Fibroblast of lung (primary cell): ENCODE measurements at places on chromosomes 5 and 9. TPM values are rescaled to one million over a fixed set of nuclear protein-coding genes. Genes with fewer than 3 reads are reported as not detected.

- H3K4me3 ChIP-seq = no peak overlapping the region
- H3K27me3 ChIP-seq = no peaks in the 10 kb centered on the region
- DNase-seq = peak; percentile 38
- H3K27ac ChIP-seq = no peak overlapping the region
Measured at GRCh38 chr9:79060766-79061165, 511.0 kb upstream of the TLE4 start.

DNA sequence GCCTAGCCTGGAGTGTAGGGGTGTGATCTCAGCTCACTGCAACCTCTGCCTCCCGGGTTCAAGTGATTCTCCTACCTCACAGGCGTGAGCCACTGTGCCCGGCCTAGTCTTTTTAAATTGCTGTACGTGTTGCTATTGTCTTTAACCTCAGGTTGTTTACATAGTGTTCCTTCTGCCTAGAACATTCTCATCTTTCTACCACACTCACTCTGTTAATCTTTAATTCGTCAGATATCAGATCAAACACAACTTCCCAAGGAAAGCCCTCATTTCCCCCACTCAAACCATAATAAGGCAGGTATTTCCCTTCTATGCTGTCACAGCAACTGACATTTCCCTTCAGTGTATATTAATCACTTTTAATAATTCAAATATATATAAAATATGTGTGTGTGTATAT, 1310.0 kb upstream of the C9orf72 start:
- H3K27me3 ChIP-seq = no peaks in the 10 kb centered on the region
- no peak overlapping the region for H3K4me3 ChIP-seq
- H3K36me3 ChIP-seq = no peaks in the 10 kb centered on the region
- H3K4me1 ChIP-seq = no peaks in the 10 kb centered on the region
- H3K27ac ChIP-seq = no peak overlapping the region

GRCh38 chr9:132250324-132251262, 88.7 kb downstream of the NTNG2 start:
- H3K27me3 ChIP-seq = peaks cover 3% of the 10 kb centered on the region
- DNase-seq = no peak
- no peaks in the 10 kb centered on the region for H3K36me3 ChIP-seq
- H3K27ac ChIP-seq = no peak overlapping the region
- H3K4me1 ChIP-seq = peaks cover 2% of the 10 kb centered on the region

DNA sequence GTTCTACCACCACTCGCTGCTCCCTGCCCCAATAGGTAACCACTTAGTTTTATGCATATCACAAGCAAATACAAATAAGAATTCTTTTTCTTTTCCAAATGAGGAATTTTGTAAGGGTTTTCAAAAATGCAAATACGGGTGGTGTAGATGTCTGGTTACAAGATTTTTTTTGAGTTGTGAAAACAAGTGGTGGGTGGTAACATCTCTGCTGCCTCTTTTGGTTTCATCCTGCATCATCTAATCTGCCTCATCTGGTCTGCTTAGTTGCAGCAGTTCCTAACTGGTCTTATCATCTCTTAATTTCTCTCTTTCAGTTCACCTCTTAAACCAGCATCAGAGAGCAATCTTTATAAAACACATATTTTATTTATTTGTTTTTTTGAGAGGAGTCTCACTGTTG, 5.3 kb downstream of the NFX1 start:
- no peak overlapping the region for H3K27ac ChIP-seq
- no peak overlapping the region for H3K4me3 ChIP-seq
- no peaks in the 10 kb centered on the region for H3K27me3 ChIP-seq
- no peak for DNase-seq
- H3K36me3 ChIP-seq = peaks cover 14% of the 10 kb centered on the region

- H3K27me3 ChIP-seq = no peaks in the 10 kb centered on the region
- no peak overlapping the region for H3K27ac ChIP-seq
- no peak for DNase-seq
- no peak overlapping the region for H3K4me3 ChIP-seq
- no peaks in the 10 kb centered on the region for H3K36me3 ChIP-seq
Measured at GRCh38 chr5:158375531-158375930, 516.6 kb upstream of the CLINT1 start.

DNA sequence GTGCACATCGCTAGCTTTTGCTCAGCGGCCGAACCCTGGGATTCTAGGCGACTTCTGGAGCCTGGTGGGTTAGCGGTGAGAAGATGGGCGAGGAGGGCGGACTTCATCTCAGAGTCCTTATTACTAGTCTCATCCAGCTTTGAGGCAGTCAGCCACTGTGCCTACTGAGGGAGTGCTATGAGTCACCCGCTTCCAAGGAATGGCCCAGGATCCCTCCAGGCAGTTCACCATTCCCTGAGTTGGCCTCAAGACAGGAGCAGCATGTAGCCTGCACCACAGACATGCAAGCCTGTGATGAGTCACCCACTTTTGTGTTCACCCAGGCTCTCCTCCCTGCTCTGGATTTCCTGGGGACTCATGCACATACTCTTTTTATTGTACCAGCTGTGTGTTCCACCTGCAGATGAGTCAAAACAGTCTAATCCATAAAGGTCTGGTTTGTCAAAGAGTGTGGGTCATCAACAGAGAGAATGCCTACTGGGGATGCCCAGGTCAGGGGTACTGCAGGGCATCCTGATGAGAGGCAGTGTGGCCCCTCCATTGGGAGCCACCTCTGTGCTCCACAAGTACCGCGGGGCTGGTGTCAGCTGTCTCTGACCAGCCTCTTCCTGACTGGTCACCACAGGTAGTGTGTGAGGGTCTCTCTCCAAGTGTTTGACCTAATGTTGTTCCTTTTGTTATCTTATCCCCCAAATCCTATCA, 20.2 kb downstream of the SLC22A5 start:
- H3K27ac ChIP-seq = peak overlapping the region; percentile 58
- H3K4me1 ChIP-seq = peaks cover 36% of the 10 kb centered on the region
- peak; percentile 100 for DNase-seq
- no peaks in the 10 kb centered on the region for H3K27me3 ChIP-seq
- no peaks in the 10 kb centered on the region for H3K36me3 ChIP-seq
- H3K4me3 ChIP-seq = no peak overlapping the region

- H3K27ac ChIP-seq = no peak overlapping the region
- no peaks in the 10 kb centered on the region for H3K27me3 ChIP-seq
- no peak for DNase-seq
- no peak overlapping the region for H3K4me3 ChIP-seq
- H3K36me3 ChIP-seq = no peaks in the 10 kb centered on the region
- H3K4me1 ChIP-seq = no peaks in the 10 kb centered on the region
Measured at GRCh38 chr5:41275813-41276512, 62.6 kb upstream of the C6 start.

DNA sequence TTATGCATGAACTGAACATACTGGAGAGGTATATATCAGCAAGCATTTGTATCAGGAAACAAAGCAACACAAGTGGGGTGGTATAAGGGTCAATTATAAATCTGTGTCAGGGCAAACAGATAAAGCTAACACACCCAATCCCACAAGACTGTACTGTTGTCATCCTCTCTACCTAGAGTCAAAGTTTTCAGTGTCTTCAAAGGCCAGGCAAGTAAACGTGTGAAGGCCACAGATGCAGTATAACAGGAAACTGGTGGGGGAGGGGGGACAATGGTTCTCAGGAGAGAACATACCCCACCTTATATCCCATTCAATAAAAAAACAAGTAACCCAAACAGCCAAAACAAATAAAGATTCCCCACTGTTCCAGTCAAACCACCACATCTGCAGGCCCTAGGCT, 22.1 kb downstream of the ELP1 start:
- H3K4me3 ChIP-seq = no peak overlapping the region
- no peak overlapping the region for H3K27ac ChIP-seq
- no peak for DNase-seq

- no peaks in the 10 kb centered on the region for H3K36me3 ChIP-seq
- H3K4me3 ChIP-seq = no peak overlapping the region
- H3K27ac ChIP-seq = no peak overlapping the region
- no peaks in the 10 kb centered on the region for H3K27me3 ChIP-seq
Measured at GRCh38 chr5:128276537-128277216, 193.1 kb downstream of the SLC12A2 start.

DNA sequence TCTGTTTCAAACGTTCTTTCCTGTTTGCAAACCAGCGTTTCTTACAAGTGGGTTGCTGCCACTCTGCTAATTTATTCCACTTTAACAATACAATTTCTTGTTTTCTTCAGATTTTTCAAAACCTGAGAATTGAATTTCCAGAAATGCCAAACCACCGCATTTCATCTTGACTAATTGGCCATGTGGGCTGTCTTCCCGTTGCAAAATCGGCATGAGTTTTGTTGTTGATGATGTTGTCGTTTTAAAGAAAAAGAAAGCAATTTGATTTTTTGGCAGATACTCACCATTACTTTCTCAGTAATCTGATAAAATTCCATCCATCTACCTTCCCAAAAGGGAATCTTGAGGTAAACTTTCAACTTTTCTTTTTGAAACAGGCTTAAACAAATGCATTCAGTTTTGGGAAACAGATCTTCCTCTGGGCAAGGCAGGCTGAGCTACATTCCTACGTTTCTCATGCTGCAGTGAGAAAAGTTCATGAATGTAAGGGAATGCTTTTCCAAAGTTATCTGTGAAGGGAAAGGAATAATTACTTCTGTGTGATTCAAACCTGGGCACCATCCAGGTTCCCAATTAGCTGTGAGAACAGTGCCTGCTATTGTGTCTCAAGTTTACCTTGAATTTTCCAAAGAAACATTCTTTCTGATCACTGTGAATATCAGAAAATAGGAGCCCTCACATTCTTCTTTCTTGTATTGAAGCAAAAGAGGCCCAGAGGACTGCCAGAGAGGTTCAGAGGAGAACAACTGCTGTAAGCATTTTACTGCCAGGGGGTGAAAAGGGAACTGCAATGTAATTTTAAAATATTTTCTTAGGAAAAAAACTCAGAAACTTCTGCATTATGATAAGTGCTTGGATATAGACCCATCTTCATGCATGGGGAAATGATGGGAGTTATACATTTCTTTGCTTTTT, 100.7 kb upstream of the TUT7 start:
- peak; percentile 59 for DNase-seq
- no peak overlapping the region for H3K27ac ChIP-seq
- no peaks in the 10 kb centered on the region for H3K36me3 ChIP-seq
- H3K4me3 ChIP-seq = no peak overlapping the region
- H3K4me1 ChIP-seq = no peaks in the 10 kb centered on the region

- no peak overlapping the region for H3K27ac ChIP-seq
- no peaks in the 10 kb centered on the region for H3K27me3 ChIP-seq
- no peaks in the 10 kb centered on the region for H3K36me3 ChIP-seq
- no peak overlapping the region for H3K4me3 ChIP-seq
- no peak for DNase-seq
- no peaks in the 10 kb centered on the region for H3K4me1 ChIP-seq
Measured at GRCh38 chr9:87786876-87787275, 61.0 kb downstream of the CTSL start.

DNA sequence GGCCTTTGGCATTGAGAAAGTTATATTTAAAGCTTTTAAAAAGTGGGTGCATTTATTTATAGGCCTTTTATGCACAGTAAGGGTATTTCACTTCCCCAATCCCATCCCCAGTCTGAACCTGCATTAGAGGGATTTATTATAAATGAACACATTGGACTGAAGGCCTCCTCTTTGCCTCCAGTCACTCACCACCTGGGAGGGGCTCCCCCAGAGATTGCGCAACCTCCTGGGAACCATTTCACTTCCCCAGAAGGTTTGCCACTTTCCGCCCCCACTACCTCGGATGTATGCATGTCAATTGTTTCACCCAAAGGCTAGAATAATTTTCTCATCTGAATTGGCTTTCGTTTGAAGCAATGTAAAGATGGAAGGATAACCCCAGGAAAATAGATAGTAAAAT, 29.8 kb upstream of the VCAN start:
- no peak overlapping the region for H3K4me3 ChIP-seq
- no peak for DNase-seq
- no peaks in the 10 kb centered on the region for H3K4me1 ChIP-seq
- no peaks in the 10 kb centered on the region for H3K27me3 ChIP-seq

GRCh38 chr9:84189904-84190303, 150.7 kb downstream of the SLC28A3 start:
- no peaks in the 10 kb centered on the region for H3K36me3 ChIP-seq
- peaks cover 2% of the 10 kb centered on the region for H3K27me3 ChIP-seq
- no peak overlapping the region for H3K27ac ChIP-seq
- H3K4me3 ChIP-seq = no peak overlapping the region
- DNase-seq = no peak
- H3K4me1 ChIP-seq = no peaks in the 10 kb centered on the region

DNA sequence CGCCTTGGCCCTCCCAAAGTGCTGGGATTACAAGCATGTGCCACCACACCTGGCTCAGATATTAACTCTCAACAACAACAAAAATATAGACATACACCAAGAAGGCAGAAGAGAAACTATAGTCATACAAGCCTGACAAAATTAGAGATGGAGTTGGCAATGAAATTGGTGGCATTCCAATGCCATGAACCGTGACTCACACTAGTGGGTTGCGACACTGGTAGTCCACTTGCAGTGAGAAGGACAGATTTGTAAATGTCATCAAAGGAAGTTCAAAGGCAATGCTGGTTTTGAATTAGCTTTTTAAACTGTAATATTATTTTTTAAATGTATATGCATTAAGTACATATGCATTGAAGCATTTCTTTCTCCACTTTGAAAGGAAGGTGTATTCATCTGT, 8.5 kb upstream of the DNAJC25 start:
- H3K36me3 ChIP-seq = no peaks in the 10 kb centered on the region
- H3K4me1 ChIP-seq = peaks cover 5% of the 10 kb centered on the region
- H3K27ac ChIP-seq = no peak overlapping the region
- DNase-seq = peak; percentile 93
- H3K27me3 ChIP-seq = no peaks in the 10 kb centered on the region
- H3K4me3 ChIP-seq = no peak overlapping the region

DNA sequence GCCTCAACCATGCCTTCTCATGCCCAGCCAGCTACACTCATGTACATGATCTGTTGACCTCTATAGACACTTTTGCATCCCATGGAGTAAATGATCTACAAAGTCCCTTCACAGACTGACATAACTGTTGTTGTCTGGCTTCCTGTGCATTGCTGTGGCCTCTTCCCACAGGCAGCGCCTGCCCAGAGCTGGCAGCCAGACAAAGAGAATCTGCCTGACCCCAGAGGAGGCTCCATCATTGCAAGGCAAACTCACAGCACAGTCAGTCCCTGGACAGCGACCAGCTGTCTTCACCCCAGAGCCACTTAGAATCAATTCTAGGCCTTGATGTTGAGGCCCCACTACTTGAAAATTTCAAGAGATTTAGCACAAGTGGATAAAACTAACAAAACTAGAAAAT, 65.5 kb downstream of the INSYN2B start:
- no peaks in the 10 kb centered on the region for H3K27me3 ChIP-seq
- no peak overlapping the region for H3K4me3 ChIP-seq
- no peak overlapping the region for H3K27ac ChIP-seq
- peak; percentile 63 for DNase-seq
- H3K36me3 ChIP-seq = no peaks in the 10 kb centered on the region

Gene TMEM167A
- total RNA-seq = 54.0 and 55.5 TPM in 2 replicates

Gene IL7R
- total RNA-seq = 10.3 and 67.9 TPM in 2 replicates

Gene TRPM3
- 0.50 and 0.51 TPM in 2 replicates for total RNA-seq

Gene PITX1
- 1.8 and 3.1 TPM in 2 replicates for total RNA-seq

Gene NEUROG1
- total RNA-seq = not detected in 2 replicates

Gene DRD1
- 2.0 and 2.6 TPM in 2 replicates for total RNA-seq

Gene RASGRF2
- 12.1 and 19.5 TPM in 2 replicates for total RNA-seq

Gene TRIO
- 139 and 281 TPM in 2 replicates for total RNA-seq

Gene SPEF2
- 5.9 and 6.9 TPM in 2 replicates for total RNA-seq
